ENCODE measurements at places on chromosomes 3 and 15.

DNA sequence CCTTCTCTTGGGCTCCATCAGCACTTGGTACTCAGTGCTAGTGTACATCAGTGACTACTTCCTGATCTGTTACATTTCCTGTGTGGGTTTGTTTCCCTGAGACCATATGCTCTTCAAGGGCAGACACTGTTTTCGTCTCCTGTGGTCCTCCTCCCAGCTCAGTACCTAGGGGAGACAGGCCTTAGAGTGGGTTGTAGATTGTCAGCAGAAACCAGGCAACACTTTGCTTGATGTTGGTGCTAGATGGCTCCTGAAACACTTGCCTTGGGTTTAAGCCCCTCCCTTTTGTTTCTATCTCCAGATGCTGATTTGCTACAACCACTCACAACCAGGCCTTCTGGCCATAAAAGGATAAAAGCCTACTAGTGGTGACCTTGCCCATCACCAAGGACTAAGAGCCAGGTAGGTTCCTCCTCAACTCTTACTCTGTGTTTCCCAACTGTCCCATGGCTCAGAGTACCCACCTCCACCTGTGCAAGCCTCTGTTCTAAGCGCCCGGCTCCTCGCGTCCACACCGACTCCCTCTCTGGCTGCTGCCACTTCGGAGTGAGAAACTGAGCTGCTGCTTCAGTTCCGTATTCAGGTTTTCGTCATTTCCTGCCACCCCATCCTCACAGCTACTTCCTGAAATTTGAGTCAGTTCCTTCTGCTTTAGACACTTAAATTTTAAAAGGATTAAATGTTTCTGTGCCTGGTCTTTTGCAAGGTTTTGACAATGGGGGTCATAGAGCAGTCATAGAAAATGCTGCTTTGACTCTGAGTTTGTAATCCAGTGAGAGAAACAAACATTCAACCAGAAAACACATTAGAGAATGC is at the start of gene HCLS1:
Gene HCLS1, minus strand, starts transcription at position 548 of the 816 bp plus-strand sequence. CDS start 2,556 bp downstream, outside the sequence.
- peak; percentile 20 for DNase-seq

DNA sequence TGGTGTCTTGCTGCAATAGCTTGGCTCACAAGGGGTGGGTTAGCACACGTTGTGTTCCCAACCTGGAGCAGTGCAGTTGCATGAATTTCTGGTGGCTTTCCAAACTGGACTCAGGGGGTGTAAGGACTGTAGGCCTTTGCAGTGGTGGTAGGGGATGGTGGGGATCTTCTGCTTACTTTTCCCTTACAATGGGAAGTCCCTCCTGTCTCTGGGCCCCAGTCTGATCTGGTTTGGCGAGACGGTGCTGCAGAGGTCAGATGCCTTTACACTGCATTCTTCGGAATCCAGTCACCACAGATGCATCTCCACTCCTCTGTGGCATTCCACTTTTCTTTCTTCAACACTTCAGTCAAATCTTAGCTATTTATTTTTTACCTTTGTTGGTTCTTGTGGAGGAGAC is 132.1 kb downstream of the DOCK3 start:
- DNase-seq: no peak

- DNase-seq: no peak
Observed at GRCh38 chr3:73924048-73924447, 299.3 kb upstream of the PDZRN3 start.

GRCh38 chr3:139113231-139113992 is 68.7 kb upstream of the PRR23C start:
- DNase-seq: no peak

DNA sequence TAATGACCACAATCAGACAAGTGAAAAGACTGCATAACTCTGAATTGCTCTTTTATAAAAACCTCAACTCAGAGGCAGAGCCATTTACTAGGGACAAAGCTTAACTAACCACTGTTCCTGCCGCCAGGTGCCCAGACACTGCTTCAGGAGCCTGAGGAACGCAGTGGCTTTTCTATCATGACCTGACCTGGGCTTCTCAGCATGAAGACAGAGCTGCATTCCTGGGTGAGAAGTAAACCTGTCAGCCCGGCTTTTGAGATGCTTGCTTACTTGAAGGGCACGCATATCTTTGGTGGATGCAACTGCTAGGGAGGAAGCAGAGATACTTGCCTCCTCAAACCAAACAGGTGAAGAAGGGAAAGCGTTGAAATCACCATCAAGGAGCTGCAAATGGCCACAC is 7.9 kb downstream of the LRRC31 start:
- no peak for DNase-seq

DNA sequence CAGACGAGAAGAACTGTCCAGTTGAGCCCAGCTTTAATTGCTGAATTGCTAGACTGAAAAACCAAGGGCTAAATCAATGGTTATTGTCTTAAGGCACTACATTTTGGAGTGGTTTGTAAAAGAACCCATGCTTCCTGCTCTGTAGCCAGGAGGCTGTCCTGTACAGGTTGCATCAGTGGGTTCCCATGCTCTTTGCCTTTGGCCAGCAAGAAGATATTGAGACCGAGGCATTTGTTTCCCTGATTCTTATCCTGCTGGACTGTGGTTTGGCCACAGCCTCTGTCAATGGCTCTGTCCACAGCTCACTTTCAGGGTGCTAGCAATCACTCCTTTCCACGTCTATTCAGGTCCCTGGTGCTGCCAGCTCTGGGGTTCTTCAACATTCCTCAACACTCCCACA is 89.6 kb downstream of the FAM43A start:
- no peak for DNase-seq

Measured in activated naive CD4-positive, alpha-beta T cell (primary cell).